ENCODE measurements at places on chromosomes 5 and 9.

DNA sequence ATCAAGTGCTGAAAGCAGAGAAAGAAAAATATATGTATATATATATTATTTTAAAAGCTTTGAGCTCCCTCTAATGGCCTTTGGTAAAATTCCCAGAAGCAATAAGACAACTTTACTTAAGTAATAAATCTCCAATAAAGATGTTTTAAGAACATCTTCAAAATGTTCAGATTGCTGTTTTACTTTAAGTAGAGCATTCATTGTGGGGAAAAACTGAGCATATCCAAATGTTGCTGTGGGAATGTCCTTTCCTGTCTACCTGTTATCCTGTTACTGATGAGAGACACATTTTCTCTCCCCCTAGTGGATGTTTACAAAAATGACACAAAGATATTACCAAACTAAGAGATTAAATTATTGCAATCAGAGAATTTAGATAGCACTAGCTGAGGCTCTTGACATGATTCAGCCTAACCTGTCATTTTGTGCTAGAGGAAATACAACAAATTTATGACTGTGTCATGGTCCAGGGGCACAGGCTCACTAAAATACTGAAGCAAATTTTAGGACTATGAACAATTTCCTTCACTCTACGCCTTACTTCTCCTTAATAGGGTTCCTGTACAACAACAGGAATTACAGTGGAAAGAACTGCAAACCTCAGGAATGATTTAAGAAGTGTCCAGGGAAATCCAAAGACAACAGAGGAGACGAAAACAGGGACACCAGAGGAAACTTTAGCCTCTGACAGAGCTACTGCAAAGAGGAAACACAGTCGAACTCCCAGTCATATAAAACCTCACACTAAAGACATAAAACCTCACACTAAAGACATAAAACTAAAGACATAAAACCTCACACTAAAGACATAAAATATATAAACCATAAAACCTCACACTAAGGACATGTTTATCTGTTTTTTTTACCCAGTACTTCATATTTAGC is 24.3 kb upstream of the PRRC1 start:
- ATAC-seq: no peak

DNA sequence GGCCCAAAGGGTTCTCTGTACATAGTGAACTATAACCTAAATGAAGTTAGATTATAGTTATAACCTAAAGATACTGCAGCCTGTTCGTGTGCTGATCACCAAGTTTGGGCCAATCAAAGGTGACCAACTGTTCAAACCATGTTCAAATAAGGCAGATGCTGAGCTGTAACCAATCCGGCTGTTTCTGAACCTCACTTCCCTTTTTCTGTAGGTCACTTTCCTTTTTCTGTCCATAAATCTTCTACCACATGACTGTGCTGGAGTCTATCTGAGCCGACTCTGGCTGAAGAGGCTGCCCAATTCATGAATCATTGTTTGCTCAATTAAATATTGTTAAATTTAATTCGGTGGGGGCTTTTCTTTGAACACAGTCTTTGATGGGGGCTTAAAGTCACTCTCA is 1920.2 kb downstream of the MAT2B start:
- ATAC-seq: no peak

DNA sequence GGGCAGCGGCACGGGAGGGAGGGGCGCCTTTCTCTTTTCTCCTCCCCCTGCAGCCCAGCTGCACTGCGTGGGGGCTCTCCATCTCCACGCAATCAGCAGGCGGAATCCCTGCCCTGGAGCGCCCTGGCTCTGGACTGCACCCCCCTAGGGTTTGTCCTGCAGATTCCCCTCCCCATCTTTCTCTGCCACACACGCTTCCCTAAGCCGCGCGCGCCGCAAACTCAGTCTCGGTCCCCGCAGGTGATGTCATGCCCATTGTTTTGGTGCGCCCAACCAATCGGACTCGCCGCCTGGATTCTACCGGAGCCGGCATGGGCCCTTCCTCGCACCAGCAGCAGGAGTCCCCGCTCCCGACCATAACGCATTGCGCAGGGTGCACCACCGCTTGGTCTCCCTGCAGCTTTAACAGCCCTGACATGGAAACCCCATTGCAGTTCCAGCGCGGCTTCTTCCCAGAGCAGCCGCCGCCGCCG is at the start of gene KCNN2:
TSS of gene KCNN2 (plus strand) at position 347 of the 473 bp plus-strand sequence. CDS start at position 417, 70 bp downstream.
- ATAC-seq: peak; percentile 89

DNA sequence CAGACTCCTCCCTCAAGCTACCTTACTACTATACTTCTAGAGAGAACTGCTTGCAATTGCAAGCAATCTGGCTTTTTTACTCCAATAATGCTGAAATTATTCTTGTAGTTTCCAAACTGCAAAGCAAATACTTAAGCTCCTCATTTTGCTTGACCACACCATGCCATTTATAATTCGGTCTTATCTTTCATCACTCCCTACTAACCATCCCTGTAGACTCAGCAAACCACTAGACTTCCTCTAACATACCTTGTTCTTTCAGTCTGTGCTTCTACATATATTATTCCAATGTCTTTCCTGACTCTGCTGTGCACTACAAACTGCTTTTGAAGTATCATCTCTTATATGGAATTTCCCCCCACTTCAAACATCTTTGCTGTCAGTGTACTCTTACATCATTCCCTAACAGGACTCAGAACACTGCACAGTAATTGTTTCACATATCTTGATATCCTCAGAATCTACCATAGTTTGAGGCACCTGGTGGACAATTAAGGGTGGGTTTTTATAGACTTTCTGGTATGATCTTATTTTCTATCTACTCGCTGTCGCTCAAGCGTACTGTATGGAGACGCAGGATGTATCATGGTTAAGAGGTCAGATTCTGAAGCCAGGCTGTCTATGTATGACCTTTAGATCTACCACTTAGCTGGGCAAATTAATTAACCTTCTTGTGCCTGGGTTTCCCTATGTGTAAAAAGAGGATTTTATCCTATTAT is 2.8 kb downstream of the IL6ST start:
- ATAC-seq: no peak

- ATAC-seq: no peak
These were observed 4.7 kb downstream of the CFAP77 start for GRCh38 chr9:132414731-132415130.

DNA sequence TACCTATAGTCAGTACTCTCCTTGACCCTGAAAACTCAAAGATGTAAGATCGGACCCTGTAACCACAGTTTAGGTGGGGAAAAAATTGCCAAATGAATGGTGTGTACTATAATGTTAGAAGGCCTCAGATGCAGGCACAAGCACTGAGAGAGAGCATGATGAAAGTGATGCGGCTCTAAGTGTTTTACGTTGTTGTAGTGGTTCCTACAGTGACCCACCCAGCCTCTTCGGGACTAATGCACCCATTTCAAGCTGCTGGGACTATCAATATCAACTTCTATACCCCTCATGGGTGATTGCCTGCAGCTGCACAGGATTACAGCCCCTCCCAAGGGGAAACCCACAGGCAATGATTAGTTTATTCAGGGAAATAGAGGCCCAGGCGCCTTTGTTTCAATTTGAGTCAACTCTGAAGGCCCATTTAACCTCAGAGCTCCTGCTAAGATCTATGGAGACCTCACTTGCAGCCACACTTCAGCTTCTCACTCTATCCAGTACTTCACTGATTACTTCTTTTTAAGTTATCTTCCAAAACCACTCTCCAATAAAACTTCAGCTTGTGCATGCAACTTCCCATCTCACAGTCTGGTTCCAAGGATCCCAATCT is 340.7 kb downstream of the NR2F1-AS1 start:
- ATAC-seq: no peak

DNA sequence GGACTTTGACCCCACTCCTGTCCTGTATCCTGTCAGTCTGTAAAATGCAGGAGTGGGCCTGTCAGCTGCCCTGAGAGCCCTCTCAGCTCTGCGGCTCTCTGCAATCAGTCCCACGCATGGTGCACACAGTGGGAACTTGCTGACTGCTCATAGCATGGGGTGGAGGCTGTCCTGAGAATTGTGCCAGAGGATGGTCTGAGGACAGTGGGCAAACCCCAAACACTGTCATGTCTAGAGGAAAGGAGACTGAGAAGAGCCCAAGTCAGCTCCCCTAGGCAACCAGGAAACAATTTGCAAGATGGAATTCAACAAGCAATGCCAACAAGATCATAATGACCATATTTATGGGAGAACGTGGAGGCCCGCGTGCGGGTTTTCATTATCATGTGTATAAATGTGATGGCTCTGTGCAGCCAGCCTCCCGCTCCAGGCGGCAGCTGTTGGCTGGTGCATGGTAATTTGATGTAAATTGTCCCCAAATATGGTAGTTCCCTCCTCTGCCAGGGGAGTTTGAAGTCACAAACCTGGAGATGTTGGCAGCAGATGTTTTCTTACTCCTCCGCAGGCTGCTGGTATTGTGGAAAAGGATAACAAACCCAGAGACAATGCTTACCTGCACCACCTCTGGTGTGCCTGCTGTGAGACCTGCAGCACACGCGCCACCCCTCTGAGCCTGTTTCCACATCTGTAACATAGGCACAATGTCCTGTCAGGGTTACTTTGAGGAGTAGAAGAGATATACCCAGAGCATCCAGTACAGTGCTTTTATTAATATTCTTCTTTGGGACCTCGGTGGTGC is 39.8 kb upstream of the ALDH1B1 start:
- no peak for ATAC-seq

DNA sequence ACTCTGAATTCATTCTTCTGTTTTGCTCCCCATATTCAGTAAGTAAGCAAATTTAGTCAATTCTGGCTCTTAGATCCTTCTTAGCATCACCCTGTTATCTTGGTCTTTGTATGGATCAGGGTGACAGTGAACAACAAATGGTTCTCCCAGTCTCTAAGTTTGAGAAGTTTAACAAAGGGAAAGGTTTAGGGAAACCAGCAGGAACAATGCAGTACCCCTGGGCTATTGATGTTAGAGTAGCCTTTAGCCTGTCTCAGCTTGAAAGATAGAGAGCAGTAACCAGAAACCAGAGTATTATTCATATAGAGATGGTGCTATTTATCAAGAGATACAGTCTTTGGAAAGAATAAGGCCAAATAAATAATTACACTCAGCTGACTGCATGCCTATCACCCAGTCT is 241.8 kb downstream of the CDH12 start:
- ATAC-seq: no peak

GRCh38 chr5:40066616-40067015 is 613.1 kb upstream of the PTGER4 start:
- ATAC-seq: no peak

- ATAC-seq: no peak
These were observed 48.4 kb downstream of the ZNF608 start for GRCh38 chr5:124697933-124698591.

DNA sequence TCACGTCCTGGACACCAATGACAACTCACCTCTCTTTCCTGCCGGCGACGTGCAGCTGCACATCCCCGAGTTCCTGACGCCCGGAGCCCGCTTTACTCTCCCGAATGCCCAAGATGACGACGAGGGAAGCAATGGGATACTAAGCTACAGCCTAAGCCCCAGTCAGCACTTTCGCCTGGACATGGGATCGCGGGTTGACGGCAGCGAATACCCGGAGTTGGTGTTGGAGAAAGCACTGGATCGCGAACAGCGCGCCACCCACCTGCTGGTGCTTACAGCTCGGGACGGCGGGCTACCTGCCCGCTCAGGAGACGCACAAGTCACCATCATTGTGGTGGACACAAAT is 1.1 kb downstream of the PCDHAC1 start:
- ATAC-seq: no peak

DNA sequence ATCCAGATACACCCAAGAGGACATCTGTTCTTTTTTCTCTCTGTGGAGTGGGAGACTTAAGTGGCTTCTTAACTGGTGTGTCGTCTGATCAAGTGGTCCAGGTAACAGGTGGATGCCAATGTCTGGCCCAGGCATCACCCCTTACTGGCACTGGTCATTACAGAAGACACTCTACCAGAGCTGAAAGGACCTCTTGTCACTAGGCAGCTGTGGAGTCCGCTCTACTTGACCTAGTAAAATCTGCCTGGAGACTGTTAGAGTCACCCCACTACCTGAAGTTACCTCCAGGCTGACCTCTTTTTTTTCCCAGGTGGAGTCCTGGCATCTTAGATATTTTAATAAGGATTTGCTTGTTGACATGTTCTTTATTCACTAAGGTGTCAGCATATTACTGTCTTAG is 22.5 kb downstream of the FXN start:
- ATAC-seq: no peak

DNA sequence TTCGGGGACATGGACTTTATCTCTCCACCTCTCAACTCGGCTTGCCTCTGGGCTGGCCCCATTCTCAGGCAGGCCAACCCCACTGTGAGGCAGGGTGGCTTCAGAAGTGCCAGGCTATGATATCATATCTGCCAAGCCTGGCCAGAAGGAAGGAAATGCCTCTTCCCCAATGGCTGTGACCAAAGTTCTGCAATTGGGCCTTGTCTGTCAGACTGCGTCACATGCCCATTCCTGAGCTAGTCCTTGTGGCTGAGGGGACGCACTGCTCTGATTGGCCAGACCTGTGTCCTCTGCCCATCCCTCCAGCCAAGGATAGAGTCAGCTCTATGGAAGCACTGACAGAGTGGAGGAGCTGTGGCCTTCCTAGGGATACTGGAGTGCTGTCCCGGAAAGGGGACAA is 11.9 kb downstream of the SMIM23 start:
- no peak for ATAC-seq

- no peak for ATAC-seq
These were observed 149.7 kb downstream of the ATP10B start for GRCh38 chr5:160702311-160702803.

DNA sequence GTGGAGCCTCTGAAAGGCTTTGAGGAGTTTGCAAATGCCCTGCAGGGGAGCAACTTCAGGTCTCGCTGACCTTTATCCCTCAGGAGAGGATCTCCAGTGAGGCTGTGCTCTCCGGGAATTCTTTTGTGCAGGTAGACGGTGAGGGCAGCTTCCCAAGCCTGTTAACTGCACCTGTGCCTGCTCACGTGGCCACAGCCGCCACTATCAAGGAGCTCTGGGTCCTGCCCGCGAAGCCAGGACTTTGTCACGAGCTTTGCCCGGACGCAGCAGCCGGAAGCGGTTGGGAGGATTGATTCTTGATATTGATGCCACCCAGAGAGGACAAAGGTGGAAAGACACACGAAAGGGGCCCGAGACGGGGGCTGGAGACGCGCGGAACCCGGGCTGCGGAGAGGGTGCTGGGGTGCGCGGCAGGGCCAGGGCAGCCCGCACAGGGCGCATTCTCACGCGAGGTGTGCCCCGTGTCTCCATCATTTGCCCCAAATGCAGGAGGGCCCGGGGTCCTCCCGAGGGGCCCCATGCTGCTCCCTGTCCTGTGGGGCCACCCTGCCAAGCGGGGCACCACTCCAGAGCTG is 18.2 kb downstream of the SLC9A3 start:
- no peak for ATAC-seq

DNA sequence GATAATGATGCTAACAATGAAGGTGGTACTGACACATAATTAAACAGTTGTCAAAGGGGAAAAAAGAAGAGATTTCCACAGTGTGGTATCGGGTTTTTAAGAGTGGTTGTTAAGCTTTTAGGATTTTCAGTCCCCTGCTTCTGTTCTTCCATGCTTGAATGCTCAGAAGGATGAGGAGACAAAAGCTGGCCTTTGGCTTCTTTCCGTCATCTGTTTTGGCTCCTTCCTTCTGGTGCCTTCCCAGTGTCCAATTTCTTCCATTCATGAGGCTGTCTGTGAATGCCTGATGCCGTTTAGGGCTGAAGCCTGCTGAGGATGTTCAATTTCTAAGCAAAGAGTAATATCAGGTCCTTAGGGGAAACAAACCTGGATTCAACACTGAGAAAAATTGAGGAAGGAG is 179.6 kb upstream of the GLRA1 start:
- ATAC-seq: no peak

Measured in esophagus mucosa (tissue), 1 donor.